ENCODE measurements at places on chromosomes 16 and 17.

- no peak for DNase-seq
Observed at GRCh38 chr17:72953621-72954020, 138.9 kb downstream of the SLC39A11 start.

GRCh38 chr17:49872754-49873377, 25.0 kb upstream of the TAC4 start:
- no peak for DNase-seq

DNA sequence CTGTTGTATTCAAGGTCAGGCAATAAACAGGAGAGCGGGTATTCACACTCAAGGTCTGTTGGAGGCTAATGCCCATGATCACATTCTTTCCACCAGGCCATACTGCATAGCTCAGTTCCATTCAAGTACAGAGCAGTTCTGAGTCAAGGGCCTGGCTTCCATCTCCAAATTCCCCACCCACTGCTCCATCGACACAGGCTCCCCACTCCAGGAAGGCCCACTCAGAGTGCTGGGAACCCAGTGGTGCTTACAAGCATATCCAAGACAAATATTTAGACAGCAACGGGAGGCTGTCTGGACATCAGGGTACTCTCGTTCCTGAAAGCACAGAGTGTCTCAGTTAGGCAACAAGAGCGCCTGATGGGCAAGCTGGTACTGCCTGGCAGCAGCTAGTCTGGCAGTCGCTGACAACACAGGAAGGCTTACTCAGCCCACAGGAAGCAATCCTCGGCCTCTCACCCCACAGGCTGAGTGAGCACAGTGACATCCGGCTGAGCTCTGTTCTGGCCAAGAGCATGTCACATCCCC, 40.9 kb downstream of the RFFL start:
- peak; percentile 93 for DNase-seq

DNA sequence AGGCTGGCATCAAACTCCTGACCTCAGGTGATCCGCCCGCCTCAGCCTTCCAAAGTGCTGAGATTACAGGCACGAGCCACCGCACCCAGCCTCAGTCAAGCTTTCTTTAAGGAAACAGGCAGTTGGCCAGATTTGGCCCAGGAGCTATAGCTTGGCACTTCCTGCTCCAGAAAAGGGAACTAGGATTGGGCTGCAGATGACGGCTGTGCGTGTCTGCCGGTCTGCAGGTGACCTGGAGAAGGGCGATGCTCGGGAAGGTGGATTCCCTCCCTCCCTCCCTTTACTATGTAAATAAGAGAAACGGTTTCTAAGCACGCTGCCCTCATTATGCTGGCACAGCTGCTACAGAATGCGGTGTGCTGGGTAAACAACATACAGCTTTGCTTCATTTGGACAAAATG, 215.9 kb downstream of the RPTOR start:
- no peak for DNase-seq

DNA sequence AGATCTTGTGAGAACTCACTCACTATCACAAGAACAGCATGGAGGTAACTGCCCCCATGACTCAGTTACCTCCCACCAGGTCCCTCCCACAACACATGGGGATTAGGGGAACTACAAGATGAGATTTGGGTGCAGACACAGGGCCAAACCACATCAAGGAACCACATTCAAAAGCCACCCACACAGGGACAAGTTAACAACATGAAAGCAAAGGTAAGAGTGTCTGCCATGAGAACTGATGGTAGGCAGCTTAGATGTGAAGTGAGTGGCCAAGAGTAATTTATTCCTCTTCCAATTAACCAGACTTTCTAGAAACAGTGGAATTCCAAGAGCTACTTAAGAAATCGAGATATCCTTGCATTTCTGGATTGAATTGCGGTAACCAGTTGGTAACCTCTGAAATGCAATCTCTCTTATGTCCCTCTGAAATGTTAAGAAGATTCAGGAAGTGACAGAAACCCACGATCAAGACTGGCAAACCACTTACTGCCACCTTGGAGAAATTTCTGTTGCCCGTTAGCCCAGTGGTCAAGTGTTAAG, 167.4 kb upstream of the CACNG5 start:
- DNase-seq = no peak

DNA sequence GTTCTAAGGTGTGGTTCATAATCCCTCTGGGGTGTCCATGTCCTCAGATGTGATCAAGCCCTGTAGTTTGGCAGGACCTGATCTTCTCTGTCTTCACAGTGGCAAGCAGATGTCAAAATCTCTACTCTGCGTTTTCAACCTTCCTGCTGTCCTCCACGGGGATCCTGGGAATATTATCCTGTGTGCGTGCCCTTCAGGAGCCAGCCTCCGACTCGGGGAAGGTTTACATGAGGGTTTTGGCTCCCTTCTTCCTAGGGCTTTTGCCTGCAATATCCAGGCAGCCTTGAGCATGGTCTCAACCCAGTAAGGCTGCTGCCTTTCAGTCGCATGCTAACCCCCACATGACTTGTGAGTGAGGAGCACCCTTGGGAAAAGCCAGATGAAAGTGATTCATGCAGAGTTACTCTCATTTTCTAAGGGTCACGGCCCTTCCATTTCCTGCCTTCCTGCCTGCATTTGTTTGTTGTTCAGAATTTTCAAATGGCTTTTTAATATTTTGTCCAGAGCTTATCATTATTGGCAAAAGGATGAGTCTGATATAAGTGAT, 202.2 kb upstream of the CHMP6 start:
- DNase-seq = no peak

DNA sequence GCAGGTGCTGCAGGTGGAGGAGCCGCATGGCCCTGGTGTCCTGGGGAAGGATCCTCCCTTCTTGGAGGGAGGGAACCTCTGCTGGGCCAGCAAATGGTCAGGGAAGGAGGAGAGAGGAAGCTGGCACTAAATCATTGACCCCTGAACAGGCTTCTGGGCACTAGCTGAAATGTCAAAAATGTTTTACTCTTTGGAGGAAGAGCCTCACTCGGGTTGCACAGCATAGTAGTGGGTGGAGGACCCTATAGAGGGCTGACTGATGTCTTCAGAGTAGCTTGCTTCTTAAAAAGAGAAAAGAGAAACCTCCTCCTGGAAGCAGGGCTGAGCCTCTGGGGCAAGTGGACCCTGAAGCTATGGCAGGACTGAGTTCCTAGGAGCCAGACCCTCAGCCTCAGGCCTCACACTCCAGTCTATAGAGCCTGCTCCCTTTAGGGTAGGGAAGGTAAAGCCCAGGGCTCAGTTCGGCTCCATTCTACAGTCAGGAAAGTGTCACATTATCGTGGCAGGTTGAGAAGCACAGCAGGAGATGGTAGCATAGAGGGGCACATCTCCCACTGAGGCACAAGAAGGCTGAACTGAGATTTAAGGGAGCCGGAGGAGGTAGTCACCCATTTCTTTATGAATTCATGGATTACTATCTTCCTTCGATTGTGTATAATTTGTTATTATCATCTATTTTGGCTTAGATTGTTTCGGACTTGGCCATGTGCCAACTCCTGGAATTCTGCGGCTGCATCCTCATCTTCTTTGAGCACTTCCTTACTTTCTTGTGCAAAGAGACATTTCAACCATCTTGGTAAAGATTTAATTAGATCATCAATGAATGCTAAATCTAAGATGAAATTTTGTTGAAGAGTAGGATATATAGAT, 7.3 kb upstream of the CUEDC1 start:
- DNase-seq = no peak

GRCh38 chr17:37677021-37677420, 33.8 kb upstream of the DDX52 start:
- DNase-seq = no peak

- no peak for DNase-seq
Observed at GRCh38 chr16:11359370-11359769, 14.1 kb downstream of the RMI2 start.

- no peak for DNase-seq
Observed at GRCh38 chr17:78356101-78356713, 3.7 kb downstream of the SOCS3 start.

DNA sequence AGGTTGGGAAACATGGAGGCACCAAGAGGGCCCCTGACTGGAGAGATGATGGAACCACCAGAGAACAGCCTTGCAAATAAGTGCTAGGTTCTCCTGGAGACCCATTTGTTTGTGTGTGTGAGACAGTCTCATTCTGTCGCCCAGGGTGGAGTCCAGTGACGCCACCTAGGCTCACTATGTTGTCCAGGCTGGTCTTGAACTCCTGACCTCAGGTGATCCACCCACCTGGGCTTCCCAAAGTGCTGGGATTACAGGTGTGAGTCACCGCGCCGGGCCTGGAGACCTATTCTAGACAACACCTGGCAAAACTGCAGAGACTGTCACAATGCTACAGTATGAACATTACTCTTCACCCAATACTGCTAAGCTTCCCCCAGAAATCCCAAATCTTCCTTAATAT, 1.5 kb downstream of the NPLOC4 start:
- DNase-seq = no peak

GRCh38 chr16:27762441-27762840, 212.5 kb downstream of the KATNIP start:
- DNase-seq = no peak

DNA sequence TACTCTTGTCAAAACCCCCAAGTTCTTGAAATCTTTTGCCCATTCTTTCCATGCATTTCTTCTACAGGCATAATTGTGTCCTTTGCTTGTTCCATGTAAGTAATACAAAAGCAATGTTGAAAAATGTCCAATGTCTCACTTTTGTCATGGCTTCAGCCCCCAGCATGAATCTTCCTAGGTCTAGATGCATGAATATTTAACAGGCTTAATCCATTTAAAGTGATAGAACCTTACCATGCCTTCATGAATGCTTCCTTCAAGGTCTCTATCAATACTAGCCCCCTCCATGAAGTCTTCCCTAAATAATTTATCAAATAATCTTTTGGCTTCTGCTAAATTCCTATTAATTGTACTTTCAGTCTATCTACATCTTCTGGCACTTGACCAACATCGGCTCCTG, 46.1 kb upstream of the ANKFY1 start:
- DNase-seq = no peak

DNA sequence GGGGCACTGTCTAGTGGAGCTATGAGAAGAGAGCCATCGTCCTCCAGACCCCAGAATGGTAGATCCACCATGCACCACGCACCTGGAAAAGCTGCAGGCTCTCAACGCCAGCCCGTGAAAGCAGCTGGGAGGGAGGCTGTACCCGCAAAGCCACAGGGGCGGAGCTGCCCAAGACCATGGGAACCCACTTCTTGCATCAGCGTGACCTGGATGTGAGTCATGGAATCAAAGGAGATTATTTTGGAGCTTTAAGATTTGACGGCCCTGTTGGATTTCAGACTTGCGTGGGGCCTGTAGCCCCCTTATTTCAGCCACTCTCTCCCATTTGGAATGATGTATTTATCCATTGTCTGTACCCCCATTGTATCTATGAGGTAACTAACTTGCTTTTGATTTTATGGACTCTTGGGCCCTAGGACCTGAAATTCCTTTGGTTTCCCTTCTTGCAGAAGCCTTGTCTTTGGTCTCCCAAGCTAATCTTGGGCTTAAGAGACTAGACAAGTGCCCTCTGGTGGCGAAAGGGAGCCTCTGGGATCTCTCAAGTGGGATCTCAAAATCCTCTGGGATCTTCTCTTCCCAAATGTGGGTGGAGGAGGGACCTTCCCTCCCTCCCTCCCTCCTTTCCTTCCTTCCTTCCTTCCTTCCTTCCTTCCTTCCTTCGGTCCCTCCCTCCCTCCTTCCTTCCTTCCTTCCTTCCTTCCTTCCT, 58.2 kb upstream of the HAPSTR1 start:
- DNase-seq = peak; percentile 14

GRCh38 chr17:41496803-41497484, 7.2 kb upstream of the KRT36 start:
- no peak for DNase-seq

Measured in hypothalamus (tissue), 51 donors.